M059J (cell line): ENCODE measurements at places on chromosomes 4 and X. TPM values are rescaled to one million over a fixed set of nuclear protein-coding genes. Genes with fewer than 3 reads are reported as not detected.

The RIPPLY1 gene
- not detected in 2 replicates for total RNA-seq

The LRBA gene
- 14.0 and 28.9 TPM in 2 replicates for total RNA-seq

The PLAC1 gene
- total RNA-seq = 0.37 TPM in 1 of 2 replicates, not detected in the other

The DDX3X gene
- 145 and 209 TPM in 2 replicates for total RNA-seq

The TMLHE gene
- total RNA-seq = 10.9 and 19.3 TPM in 2 replicates

The CLDN2 gene
- not detected in 2 replicates for total RNA-seq

The NEIL3 gene
- 17.6 and 18.1 TPM in 2 replicates for total RNA-seq

The HS6ST2 gene
- total RNA-seq = not detected in 2 replicates

The OTC gene
- not detected in 2 replicates for total RNA-seq

The TMPRSS11F gene
- not detected in 2 replicates for total RNA-seq

The DACH2 gene
- total RNA-seq = not detected in 2 replicates

GRCh38 chr4:102447413-102447812, 53.7 kb upstream of the NFKB1 start:
- no peak for DNase-seq

- no peak for DNase-seq
These were observed 311.3 kb downstream of the GRID2 start for GRCh38 chr4:92615049-92615448.

DNA sequence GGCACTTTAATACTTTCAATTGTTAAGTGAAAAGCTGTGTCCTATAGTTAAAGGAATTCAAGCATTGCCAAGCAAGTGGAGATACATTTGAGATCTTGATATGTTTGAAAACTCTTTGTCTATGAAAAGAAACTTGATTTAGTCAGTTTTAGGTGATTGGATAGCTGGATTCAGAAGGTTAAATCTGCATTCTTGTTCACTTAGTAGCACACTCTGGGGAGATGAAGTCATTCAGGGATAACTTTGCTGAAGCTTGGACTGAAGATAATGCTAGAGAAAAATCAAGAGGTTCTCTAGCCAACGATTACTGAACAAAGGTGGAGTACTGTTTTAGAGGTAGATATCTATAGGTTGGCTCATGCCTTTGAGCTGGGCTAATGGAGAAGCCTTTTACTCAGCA, 90.6 kb downstream of the DCAF8L2 start:
- no peak for DNase-seq

- peak; percentile 26 for DNase-seq
These were observed 1.2 kb downstream of the SLC39A8 start for GRCh38 chr4:102343964-102344519.

- peak; percentile 2 for DNase-seq
These were observed 167.8 kb upstream of the PCDH18 start for GRCh38 chr4:137700072-137700471.

- DNase-seq = no peak
These were observed 1.2 kb upstream of the UBA6 start for GRCh38 chr4:67702166-67702565.

DNA sequence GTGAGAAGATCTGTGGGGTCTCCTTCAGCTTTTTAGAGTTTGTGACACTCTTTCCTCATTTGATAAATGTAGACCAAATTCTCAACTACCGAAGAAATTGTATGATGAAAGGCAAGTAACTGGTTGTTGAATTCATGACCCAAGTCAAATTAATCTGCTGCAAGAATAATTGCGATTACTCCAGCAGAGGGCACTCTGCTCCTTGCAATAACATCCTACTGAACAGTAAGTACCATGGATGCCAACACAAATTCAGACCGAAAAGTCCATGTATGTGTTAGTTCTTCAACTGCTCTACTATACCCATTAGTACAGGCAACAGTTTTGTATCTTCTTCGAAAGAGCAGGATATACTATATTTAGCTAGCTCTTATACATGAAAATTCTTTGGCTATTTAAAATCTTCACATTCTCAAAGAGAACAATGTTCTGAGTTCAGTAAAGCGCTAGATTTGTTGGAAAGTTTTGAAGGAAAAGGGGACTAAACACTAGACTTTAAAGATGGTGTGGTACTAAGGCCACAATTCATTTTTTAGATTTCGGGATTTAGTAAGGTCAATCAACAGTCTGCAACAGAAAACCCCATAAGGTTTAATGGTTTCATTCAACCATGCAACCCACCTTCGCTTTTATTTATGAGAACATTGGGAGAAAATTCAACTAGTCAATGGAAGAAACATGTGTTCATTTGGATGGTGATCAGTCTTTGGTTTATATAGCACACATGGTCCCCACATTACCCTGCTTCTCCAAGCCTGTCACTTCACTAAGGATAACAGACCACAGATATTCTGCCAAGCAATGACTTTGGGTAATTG, 105.4 kb upstream of the TBC1D9 start:
- peak; percentile 74 for DNase-seq

GRCh38 chrX:2284133-2284532, 216.6 kb downstream of the DHRSX start:
- no peak for DNase-seq

GRCh38 chr4:116665716-116666115, 419.7 kb downstream of the TRAM1L1 start:
- no peak for DNase-seq

GRCh38 chrX:10050481-10050880, 83.3 kb downstream of the CLDN34 start:
- DNase-seq = peak; percentile 33

DNA sequence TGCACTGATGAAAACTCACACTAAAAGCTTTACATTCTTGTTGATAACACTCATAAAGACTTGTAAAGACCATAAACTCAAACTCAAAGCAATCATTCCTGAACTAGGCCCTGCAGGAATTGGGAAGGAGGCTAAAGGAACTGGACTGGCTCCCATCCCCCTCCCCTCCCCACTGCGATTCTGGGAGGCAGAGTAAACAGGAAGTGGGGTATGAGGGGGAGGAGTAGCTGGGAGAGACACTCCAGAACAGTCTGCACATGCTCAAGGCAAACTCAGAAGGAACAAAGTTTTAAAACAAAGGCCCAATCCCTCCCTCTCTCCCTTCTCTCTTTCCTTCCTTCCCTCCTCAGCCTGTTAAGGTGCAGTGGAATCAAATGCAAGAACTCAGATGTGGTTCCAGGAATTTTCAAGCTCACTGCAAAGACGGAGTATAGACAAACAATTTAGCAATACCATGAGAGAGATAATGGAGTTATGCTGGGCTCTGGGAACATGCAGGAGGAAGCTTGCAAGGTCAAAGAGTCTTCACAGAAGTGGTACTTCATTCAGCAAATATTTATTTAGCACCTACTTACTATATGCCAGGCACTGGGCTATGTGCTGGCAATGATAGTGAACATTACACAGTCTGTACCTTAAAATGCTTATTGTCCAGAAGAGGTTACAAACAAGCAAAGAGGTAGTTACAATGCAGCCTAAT, 15.9 kb downstream of the MID1IP1 start:
- DNase-seq = peak; percentile 64

DNA sequence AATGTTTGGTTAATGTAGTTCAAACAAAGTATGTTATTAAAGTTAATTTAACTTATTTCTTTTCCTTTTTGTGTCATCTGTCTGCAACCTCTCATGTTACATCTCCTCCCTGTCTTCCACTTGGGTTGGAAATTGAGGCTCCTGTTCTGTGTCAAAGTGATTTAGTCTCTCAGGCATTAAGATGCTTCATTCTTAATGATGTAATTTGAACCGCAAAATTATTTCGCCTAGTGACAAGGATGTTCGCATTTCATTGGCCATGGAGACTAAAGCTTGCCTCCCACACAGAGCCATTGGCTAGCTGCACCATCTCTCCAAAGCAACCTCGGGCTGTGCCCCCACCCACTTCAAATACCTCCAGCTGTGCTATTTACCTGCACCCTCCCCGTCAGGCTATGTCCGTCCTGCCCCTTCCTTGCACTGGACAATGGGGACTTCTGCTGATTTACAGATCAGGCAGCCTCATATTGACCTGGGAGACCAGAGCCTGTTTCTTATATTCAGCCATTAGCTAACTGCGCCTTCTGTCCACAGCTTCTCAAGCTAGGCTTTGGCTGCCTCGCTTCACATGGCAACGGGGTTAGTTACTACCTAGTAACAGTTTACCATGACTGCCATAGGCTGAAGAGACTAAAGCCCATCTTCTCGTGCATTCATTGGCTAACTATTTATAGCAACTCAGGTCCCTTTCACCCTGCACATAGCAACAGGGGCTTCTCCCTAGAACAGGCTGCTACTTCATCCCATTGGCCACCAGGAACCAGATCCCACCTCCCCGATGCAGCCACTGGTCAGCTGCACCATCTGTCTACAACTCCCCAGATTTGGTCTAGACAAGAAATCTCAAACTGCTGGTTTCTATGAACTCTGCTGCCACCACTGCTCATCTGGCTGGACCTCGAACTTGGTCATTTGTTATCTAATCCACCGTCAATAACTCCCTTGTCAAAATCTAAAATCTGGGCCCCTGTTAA, 8.6 kb upstream of the ZNF157 start:
- peak; percentile 86 for DNase-seq

DNA sequence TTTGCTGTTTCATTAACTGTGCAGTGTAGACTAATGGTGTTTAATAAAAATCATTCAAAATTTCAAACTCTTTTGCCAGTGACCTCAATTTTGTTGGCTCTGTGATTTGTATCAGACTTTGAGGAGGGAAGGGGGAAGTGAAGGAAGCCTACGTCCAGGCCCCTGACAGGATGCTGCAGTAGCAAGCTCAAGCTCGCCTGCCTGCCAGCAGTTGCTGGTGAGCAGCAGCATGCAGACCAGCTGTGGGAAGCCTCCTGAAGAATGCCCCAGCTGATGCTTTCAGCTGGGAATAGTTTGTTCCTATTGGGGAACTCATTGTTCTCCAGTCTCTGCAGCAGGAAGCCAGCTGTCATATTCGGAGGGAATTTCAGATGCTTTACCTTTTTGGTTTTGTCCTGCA, 495.2 kb downstream of the AFF2 start:
- DNase-seq = no peak

GRCh38 chr4:184039963-184040383, 134.9 kb downstream of the STOX2 start:
- no peak for DNase-seq

DNA sequence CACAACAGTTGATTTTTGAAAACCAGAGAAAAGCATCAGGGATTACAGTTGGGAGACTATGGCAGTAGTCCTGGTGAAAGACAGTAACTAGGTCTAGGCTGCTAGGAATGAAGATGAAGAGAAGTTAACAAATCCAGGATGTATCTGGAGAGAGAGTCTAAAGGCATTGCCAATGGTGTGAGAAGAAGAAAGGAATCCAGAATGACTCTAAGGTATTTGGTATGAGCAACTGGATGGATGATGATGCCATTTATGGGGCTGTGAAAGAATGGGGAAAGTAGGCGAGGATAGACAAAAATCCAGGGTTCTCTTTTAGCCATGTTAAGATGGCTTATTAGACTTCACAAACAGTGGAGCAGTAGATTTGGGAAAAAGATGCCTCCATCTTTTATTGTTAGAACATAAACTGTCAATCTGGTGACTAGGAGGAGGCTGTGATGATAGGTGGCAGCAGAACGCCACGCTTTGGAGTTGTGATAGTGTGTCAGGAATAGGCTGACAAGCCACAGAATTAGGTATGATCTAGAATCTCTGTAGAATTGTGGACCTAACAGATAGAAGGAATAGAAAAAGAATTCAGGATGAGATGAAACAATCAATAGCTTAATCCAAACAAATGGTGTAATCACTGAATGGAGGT, 27.3 kb upstream of the JADE1 start:
- no peak for DNase-seq
